ENCODE measurements at places on chromosomes 5 and 9.

DNA sequence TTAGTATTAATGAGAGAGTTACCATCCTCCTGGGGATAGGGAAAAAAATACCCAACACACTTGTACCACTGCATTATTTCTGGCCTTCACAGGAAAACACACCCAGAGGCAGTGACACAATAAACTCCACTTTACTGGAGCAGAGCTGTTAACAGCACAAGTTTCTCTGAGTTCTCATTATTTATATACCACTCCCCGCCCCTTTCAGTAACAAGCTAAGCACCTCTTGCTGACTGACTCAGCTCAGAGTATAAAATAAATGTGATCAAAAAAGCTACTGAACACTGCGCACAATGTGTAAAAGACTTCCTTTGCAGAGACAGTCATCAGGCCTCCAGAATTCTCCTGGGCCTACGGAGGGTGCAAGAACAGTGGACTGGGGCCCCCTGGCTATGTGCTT lies 21.6 kb downstream of the KLF9 start:
- DNase-seq = no peak

DNA sequence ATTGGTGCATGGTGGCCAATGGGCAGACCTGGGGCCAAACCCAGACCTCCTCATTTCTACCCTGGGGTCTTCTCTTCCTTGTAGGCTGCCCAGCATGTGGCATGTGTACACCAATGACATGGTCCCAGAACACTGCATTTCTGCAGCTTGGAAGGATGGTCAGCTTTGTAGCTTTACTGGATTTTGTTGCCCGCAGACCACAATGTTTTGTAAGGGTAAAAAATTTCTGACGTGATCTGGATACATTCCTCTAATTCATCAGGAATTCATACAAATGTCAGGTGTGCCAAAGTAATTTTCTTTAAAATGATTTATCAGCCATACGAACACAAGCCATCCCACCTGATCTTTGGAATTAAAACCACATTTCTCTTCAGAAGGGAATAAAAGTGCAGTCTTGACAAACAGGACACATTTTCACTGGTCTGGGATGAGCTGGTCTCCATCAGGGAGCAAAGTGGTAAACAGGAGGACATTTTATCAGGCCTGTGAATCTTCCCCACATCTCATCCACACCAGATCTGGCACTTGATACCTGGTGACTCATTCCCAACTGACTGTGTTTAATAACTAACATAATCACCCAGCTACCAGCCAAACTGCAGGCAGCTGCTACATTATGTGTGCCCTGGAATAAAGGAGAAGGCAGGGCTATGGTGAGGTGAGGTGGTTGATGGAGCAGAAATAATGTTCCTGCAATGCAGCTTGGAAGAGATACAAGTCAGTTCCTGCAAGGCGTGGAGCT lies 103.9 kb downstream of the SPOCK1 start:
- DNase-seq = no peak

- DNase-seq = no peak
Measured at GRCh38 chr9:88567870-88568269, 32.9 kb downstream of the NXNL2 start.

DNA sequence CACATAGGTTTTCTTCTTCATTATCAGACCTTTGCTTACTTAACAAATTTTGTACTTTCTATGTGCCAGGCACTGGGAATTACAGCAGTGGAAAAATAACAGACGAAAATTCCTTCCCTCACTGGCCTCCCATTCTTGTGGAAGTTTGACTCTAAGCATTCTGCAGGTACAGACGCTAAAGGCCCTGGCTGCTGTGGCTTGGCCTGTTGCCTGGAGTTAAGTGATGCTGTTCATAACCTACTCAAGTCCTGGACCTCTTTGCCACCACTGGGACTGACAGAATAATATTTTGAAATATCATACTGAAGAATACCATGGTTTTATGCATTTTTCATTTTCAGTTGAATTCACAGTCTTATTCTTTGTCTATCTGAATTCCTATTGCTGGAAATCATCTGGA lies 97.3 kb upstream of the SPATA31C2 start:
- DNase-seq = no peak

DNA sequence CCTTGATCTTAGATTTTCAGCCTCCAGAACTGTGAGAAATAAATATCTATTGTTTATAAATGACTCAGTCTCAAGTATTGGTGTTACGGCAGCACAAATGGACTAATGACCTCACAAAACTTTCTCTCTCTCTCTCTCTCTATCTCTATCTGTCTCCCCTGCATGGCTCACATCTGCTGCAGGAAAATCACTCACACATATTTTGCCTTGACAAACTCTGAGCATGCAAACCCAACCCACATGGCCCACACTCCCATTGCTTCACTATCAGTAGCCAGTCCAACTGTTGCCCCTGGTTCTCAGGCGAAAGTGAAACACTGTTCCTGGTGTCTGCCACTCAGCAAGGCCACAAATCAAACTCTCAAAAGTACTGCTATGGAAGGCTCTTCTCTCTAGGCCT lies 66.4 kb upstream of the PIK3R1 start:
- no peak for DNase-seq

GRCh38 chr9:4328723-4329122 lies 28.9 kb upstream of the GLIS3 start:
- DNase-seq = no peak

DNA sequence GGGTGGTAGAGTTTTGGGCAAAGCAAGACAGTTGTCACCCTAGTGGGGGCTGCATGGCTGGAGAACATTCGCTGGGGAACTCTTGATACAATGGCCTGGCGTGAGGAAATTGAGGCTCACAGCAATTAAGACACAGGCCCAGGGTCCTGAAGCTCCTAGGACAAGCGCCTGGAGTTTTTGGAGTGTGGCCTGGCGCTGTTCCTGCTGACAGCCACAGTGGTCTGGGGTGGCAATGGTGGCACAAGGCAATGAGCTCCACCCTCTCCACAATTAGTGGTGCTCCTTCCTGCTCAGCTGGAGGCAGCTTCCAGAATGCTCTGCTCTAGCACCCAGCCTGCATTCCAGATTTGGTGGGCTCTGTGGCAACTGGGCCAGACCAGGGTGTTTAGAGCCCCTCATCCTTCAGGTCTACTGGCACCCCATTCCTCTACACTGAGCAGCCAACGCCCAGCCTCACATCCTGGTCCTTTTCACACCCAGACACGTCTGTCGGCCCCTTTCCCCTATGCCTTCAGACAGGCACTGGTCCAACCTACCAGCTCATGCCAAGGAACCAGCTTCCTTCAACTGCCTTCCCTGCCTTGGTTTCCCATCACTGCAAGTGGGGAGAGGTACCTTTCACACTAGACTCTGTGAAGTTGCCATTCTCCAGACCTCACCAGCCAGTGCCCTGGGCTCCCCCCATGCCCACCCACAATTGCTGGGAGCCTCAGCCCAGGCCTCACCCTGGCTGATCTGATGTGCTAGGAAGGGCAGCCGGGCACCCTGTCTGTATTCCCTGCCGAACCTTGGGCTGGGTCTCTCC lies 138.1 kb upstream of the COL5A1 start:
- DNase-seq = peak; percentile 2

- no peak for DNase-seq
Measured at GRCh38 chr9:36320466-36320865, 62.2 kb upstream of the GNE start.

DNA sequence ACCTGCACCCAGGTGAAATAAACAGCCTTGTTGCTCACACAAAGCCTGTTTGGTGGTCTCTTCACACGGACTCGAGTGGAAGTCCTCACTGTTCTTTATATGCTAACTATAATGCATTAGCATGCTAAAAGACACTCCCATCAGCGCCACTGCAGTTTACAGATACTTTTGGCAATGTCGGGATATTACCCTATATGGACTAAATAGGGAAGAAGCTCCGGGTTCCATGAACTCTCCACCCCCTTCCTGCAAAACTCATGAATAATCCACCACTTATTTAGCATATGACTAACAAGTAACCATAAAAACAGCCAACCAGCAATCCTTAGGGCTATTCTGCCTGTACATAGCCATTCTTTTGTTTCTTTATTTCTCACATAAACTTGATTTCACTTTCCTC lies 426.2 kb upstream of the PTPRD start:
- peak; percentile 4 for DNase-seq

- DNase-seq = no peak
Measured at GRCh38 chr5:177471610-177472356, 1.7 kb downstream of the DBN1 start.

- DNase-seq = no peak
Measured at GRCh38 chr5:166909040-166909439, 1382.4 kb upstream of the WWC1 start.

DNA sequence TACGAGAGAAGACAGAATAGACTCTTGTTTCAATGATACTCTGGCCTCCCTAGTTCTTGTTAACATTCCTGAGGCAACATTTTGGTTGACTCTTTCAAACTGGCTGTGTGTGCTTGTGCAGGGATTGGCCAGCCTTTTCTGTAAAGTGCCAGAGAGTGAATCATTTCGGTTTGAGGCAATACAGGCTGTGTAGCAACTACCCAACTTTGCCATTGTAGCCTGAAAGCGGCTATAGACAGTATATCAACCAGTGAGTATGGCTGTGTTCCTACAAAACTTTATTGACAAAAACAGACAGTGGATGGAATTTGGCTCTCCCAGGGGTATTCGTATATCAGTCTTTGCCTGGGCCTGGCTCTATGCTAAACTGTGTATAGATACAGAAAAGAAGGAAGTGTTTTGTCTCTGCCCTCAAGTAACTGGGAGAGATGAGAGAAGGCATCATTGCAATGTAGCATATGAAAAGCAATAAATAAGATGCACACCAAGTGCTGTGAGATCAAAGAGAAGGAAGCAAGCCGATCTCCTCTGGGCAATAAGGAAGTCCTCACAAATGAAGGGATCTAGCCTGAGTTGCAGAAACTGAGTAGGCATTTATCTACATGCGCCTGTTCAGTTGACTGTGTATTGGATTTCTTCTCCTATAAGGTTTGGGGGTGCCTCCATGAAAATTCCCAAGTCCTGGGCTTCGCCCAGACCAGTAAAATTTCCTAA lies 568.0 kb upstream of the KLF4 start:
- peak; percentile 71 for DNase-seq

- DNase-seq = no peak
Measured at GRCh38 chr9:126232461-126232860, 94.2 kb upstream of the MVB12B start.

GRCh38 chr5:1497242-1497777 lies 26.4 kb downstream of the LPCAT1 start:
- no peak for DNase-seq

GRCh38 chr9:503326-503725 lies 288.7 kb downstream of the DOCK8 start:
- no peak for DNase-seq

DNA sequence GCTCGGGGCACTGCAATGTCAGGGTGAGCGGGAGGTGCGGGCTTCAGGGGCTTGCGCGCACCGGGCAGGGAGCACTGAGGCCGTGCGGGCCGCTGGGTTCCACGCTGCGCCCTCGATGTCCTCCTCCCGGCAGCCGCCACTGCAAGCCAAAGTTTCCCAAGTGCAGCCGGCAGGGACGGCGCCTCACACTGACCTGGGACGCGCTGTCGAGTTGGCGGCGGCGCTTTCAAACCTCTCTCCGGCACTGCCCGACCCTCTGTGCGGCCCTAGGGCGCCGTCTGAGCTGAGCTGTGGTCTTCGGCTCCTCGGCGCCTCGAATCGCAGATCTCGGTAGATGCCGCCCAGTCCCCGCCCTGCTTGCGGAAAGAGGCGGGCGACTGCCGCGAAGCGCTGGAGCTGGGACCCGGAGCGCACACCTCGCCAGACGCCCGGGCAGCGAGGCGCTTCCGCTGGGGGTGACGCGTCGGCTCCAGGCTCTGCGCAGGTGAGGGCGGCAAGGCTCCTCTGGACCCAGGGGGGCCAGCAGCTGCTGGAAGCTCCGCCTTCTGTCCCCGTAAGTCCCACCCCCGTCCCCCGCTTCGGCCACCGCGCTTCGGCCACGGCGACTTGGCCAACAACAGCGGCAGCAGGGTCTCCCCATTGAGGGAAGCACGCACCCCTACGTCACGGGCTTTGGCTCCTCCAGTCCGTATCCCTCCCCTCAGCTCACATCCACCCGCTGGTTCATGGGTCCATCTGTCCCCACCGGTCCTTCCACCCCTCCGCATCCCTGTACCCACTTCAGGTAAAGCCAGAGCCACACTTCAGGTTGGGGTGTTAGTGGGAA lies at the start of gene ANKRD34B:
ANKRD34B (minus strand) TSS at position 320 of the 826 bp plus-strand sequence. CDS start 10,261 bp downstream, outside the sequence.
- no peak for DNase-seq

DNA sequence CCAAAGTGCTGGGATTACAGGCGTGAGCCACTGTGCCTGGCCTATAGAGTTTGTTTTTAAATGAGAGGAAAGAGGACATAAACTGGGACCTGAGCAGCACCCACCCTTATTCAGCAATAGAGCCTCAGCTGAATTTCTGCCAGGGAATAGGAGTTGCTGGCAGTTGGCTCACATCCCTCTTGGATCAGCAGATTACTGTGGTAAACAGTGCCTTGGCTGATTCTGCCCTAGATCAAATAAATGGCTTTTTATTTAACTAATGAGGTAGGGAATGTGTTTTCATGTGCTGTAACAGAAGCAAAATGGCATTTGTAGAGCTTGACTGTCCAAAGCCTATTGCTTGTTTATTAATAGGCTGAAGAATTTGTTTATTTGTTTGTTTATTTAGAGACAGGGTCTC lies 2.1 kb downstream of the ARHGEF37 start:
- DNase-seq = no peak

DNA sequence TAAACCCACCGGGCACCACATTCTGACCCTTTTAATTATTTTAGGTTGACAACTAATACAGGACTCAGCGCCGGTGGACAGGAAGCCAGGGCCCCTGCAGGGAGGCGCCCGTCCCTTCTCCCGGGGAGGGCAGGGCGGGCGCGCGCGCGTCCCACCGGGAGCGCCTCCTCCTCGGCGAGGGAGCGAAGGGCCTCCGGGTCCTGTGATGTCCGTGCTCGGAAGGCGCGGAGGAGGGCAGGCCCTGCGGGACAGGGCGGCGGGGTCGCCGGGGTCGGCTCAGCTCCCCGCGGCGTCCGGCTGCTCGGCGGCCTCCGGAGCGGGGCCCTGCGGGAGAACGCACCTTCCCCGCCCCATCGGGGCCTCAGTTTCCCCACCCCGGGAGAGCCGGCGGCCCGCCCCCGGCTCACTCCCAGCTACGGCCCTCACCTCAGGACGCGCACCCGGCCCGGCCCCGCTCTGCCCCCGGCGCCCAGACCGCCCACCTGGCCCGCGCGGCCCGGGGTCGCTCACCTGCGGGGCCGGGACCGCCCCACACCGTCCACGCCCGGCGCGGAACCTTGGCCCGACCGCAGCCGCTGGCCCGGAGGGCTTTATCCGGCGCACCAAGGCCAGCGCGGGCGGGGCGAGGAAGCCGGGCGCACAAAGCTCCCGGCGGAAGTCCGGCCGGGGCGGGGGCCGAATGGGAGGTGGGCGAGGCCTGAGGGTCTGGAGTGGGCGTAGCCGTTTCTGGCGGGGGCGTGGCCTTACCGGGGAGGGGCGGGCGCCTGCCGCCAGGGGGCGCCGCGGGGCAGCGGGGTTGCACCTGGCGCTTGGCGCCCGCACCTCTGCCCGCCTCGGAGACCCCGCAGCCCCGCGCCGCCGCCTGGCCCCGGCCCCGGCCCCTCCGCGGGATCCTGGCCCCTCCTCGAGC lies at the start of the genes EXD3 and NOXA1:
EXD3 (minus strand) TSS at position 559 of the 910 bp plus-strand sequence. CDS start 27,805 bp downstream, outside the sequence.
NOXA1 (plus strand) TSS at position 790 of the 910 bp plus-strand sequence. CDS start 137 bp downstream, outside the sequence.
- peak; percentile 82 for DNase-seq

All from MV-4-11 (cell line).